Prostate gland (tissue), 2 donors: ENCODE measurements at places on chromosomes 12 and 14.

- H3K27me3 ChIP-seq = no peaks in the 10 kb centered on the region
- no peak for DNase-seq
- no peak overlapping the region for H3K27ac ChIP-seq
- no peaks in the 10 kb centered on the region for H3K36me3 ChIP-seq
- no peaks in the 10 kb centered on the region for H3K4me1 ChIP-seq
- H3K4me3 ChIP-seq = no peak overlapping the region
Measured at GRCh38 chr12:91215940-91216454, 33.4 kb upstream of the DCN start.

DNA sequence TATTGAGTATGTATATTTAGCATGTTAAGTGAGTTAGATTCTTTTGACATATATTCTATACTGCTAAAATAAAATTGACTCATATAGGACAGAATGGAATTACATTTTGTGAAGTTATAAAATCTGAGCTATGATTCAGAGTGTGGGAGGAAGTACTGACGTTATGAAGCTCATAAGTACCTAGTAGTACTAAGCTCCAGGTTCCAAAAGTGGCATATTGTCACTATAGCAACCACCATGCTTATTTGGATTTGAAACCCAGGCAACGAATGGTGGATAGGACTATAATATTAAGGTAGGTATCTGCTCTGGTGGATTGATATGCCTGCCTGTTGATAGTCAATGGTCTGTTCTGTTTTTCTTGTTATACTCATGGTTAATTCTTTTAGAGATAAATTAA is 2.2 kb upstream of the FBXO33 start:
- H3K4me3 ChIP-seq = no peak overlapping the region
- no peaks in the 10 kb centered on the region for H3K27me3 ChIP-seq
- H3K36me3 ChIP-seq = no peaks in the 10 kb centered on the region
- DNase-seq = no peak

- H3K27ac ChIP-seq = no peak overlapping the region
- H3K36me3 ChIP-seq = no peaks in the 10 kb centered on the region
- H3K4me1 ChIP-seq = no peaks in the 10 kb centered on the region
- peaks cover 5% of the 10 kb centered on the region for H3K27me3 ChIP-seq
- no peak for DNase-seq
Measured at GRCh38 chr12:65622056-65622455, 202.2 kb upstream of the HMGA2 start.

- H3K27me3 ChIP-seq = no peaks in the 10 kb centered on the region
- no peak overlapping the region for H3K4me3 ChIP-seq
- no peaks in the 10 kb centered on the region for H3K4me1 ChIP-seq
- H3K27ac ChIP-seq = no peak overlapping the region
Measured at GRCh38 chr12:13222076-13222475, 25.6 kb downstream of the EMP1 start.

- no peaks in the 10 kb centered on the region for H3K27me3 ChIP-seq
- no peak for DNase-seq
- no peak overlapping the region for H3K4me3 ChIP-seq
Measured at GRCh38 chr12:65313719-65314317, 35.3 kb downstream of the MSRB3 start.

GRCh38 chr14:90692826-90693225 is 123.4 kb downstream of the TTC7B start:
- no peak overlapping the region for H3K27ac ChIP-seq
- no peaks in the 10 kb centered on the region for H3K36me3 ChIP-seq
- no peak for DNase-seq
- H3K27me3 ChIP-seq = no peaks in the 10 kb centered on the region

GRCh38 chr12:11631288-11631687 is 18.2 kb upstream of the ETV6 start:
- no peak overlapping the region for H3K4me3 ChIP-seq
- no peaks in the 10 kb centered on the region for H3K4me1 ChIP-seq
- no peak for DNase-seq
- H3K36me3 ChIP-seq = no peaks in the 10 kb centered on the region
- no peaks in the 10 kb centered on the region for H3K27me3 ChIP-seq

GRCh38 chr12:41950455-41950854 is 194.2 kb downstream of the GXYLT1 start:
- H3K27ac ChIP-seq = no peak overlapping the region
- no peaks in the 10 kb centered on the region for H3K27me3 ChIP-seq
- H3K4me3 ChIP-seq = no peak overlapping the region

DNA sequence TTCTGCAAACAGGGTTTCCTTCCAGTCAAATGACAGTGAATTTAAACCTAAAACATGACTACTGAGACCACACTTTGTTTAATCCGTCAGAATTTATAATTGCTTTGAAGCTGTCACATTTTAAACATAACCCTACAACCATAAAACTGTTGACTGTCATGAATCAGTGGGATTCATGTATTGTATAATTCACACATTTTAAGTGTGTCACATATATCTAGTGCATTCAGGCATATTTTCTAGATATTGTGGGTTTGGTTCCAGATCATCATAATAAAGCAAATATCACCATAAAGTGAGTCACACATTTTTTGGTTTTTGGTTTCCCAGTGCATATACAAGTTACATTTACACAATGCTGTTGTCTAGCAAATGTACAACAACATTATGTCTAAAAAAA is 304.4 kb downstream of the TMEM132D start:
- H3K4me3 ChIP-seq = no peak overlapping the region
- no peaks in the 10 kb centered on the region for H3K4me1 ChIP-seq

DNA sequence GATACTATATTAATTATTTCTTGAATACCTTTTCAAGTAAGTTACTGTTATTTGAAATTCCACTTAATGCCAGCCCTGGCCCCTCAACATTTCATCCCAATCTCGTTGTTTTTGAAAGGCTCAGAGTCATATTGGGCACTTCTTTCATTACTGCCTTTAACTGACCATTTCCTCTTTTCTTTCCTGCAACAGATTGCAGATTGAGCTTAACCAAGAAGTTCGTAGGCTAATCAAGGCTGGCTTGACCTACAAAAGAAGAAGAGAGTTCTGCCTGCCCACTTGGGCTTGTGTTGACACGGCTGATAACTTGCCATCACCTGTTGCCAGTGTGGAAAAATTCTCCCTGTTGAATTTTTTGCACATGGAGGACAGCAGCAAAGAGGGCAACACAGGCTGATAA is 91.0 kb downstream of the FLRT2 start:
- H3K27ac ChIP-seq = no peak overlapping the region
- DNase-seq = no peak
- H3K36me3 ChIP-seq = no peaks in the 10 kb centered on the region
- H3K4me1 ChIP-seq = no peaks in the 10 kb centered on the region
- no peak overlapping the region for H3K4me3 ChIP-seq
